ENCODE measurements at places on chromosomes 5 and 9.
A peak's percentile ranks its signal among the peaks of the same experiment; 100 is the strongest.

DNA sequence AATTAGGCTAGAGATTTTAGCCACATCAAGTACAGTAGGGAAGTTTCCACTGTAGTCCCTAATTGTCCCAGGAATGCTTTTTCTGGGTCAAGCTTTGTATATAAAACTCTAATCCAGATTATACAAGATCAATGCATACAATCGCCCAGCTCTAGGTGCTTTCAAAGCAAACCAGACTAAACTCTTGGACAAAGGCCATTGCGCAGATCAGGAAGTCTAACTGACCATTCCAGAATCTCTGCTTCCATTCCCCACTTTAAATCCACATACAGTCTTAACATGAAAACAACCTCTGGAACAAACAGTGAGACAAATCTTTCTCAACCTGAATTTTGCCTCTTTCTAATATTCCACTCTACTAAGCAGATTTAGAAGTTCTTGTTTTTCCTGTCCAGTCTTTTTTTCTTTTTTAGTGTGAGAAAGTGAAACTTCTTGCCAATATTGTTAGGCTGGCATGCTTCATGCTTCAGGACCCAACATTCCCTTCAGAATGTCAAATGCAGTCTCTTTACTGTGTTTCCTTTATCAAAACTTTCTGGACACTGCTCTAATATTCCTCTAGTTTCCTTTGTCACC, 76.1 kb downstream of the ITGA1 start:
- peak; percentile 34 for DNase-seq

DNA sequence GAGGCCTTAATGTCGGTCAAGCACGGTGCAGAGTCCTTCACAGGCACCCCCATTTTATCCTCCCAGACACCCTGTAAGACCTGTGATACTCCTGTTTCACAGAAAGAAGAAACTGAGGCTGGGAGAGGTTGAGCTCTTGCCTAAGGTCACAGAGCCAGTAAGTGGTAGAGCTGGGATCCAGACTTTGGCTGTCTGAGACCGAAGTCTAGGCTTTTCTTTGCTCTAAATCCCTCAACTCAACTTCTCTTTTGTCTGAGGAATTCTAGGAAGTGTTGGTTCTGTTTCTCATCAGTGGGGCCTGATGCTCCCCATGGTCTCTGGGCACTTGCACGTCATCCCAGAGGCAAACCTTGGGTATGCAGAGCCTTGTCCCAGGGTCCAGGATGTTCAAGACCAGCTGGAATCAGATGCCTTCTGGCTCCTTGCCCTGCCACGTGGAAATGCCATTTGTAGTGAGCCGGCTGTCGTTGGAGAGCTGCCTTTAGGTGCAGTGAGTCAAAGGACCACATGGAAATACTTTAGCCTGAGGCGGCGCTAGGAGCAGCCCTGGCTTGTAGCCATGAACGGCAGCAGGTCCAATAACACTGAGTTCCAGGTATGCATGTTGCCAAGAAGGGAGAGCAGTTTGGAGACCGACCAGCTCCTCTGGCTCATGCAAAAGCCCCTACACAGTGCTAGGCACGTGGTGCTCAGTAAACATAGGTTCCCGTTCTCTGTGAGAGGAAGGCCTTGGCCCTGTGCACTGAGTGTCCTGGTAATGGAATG, 9.2 kb downstream of the DCANP1 start:
- peak; percentile 77 for DNase-seq

DNA sequence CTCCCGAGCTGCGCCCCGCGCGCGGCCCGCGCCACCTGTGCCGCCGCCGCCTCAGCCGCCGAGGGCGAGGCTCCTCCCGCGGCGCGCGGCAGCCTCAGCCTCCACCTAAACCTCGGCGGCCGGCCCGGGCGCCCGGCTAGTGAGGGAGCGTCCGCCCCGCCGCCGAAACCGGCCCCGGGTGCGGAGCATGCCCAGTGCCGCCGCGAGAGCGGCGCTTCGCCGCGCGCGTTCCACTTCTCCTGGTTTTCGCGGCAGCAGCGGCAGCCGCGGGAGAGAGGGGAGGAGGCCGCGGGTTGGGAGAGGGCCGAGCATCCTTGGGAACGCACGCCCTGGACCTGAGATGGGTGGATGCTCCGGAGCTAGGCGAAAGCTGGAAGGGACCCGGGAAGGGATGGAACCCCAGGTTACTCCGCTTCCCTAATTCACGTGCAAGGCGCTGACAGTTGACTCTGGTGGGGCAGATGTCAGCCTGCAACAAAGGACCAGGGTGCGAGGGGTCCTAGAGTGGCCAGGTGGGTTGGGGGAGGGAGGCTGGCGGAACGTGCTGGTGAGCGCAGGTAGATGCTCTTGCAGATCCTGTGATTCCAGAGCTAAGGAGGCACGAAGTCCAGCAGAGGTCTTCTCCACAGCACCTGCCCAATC, at the start of gene CTNND2:
Gene CTNND2, minus strand, starts transcription at position 182 of the 642 bp plus-strand sequence. CDS start 593 bp downstream, outside the sequence.
- peak; percentile 12 for DNase-seq

GRCh38 chr5:169302491-169303118, 1.7 kb upstream of the SLIT3 start:
- DNase-seq = peak; percentile 96

DNA sequence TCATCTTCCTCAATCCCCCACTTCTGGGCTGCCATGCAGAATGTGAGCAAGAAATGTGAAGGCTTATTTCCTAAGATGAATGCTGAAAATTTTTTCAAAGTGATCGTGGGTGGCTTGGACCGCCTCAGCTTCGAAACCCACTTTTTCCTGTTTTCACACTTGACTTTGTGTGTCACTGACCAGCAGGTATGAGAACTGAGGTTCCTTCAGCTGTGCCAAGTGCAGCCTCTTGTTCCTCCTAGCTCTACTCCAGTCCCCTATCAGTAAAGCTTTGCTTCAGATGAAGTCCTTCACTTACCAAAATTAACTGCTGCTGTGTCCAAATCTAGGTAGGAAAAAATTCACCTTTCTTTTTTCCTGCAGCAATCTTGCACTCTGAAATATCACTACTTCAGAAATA, 382.6 kb downstream of the DTWD2 start:
- no peak for DNase-seq

DNA sequence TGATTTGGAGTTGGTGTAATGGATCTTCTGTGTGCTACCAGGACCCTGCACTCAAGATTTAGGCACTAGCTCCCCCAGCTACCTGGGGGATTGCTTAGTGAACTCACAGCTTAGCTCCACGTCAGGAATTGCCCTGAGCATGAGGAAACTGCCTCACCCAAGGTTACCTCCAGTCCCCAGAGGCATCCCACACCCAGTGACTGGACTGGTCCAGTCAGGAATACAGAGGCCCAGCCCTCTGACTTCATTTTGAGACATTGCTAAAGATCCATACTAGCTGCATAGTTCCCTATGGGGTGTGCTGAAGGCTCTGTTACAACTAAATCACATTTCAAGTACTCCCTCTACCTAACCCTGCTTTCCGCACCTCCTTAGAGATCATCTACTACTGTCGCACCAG, 364.7 kb downstream of the EFNA5 start:
- DNase-seq = no peak

GRCh38 chr9:21078702-21079101, 960 bp upstream of the IFNB1 start:
- DNase-seq = no peak

GRCh38 chr5:154377754-154378533, 67.9 kb upstream of the SAP30L start:
- no peak for DNase-seq

DNA sequence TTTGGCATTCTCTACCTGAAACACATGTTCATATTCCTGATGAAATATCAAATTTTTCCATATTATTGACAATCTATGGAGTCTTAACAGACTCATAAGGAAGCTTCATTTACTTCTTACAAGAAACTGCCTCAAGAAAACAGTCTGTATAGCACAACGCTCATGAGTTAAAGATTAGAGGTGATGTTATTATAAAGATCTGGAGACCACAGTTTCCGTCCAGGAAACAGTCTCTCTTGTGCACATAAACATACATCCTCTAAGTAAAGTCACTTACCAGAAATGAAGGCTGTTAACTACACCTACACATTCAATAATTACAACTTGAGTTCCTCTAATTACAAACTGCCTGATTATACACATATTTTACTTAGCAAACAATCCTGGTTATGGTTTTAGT, 86.9 kb downstream of the RAPGEF6 start:
- DNase-seq = no peak

- peak; percentile 72 for DNase-seq
Measured at GRCh38 chr9:4661611-4662010, 483 bp upstream of the PLPP6 start.

GRCh38 chr5:138369706-138370105, 17.2 kb downstream of the KDM3B start:
- no peak for DNase-seq

DNA sequence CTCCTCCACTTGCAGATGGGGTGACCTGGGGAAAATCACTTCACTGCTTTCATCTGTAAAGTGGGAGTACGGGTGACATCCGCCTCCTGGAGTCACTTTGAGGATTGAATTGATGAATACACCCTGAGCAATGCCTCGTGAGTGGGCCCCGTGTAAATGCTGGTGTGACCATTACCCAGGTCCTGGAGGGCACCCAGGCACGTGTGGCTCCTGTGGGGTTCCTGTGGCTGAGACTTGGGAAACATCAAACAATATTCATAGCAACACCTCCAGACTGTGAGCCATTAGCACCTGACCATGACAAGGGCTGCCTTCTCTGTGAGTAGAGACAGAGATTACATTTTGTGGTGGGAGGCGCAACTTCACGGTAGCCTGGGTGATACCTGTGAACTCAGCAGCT, 11.4 kb downstream of the MRPL36 start:
- DNase-seq = no peak

DNA sequence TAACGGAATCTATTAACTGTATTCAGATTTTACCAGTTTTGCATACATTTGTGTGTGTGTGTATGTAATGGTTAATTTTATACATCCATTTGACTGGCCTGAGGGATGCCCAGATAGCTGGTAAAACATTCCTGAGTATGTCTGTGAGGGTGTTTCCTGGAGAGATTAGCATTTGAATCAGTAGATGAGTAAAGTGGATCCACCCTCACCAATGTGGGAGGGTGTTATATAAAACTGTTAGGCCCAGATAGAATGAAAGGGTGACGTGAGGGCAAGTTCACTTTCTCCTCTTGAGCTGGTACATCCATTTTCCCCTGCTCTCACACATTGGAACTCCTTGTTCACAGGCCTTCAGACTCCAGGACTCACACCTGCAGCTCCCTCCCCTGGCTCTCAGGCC, 88.7 kb downstream of the EMB start:
- no peak for DNase-seq

DNA sequence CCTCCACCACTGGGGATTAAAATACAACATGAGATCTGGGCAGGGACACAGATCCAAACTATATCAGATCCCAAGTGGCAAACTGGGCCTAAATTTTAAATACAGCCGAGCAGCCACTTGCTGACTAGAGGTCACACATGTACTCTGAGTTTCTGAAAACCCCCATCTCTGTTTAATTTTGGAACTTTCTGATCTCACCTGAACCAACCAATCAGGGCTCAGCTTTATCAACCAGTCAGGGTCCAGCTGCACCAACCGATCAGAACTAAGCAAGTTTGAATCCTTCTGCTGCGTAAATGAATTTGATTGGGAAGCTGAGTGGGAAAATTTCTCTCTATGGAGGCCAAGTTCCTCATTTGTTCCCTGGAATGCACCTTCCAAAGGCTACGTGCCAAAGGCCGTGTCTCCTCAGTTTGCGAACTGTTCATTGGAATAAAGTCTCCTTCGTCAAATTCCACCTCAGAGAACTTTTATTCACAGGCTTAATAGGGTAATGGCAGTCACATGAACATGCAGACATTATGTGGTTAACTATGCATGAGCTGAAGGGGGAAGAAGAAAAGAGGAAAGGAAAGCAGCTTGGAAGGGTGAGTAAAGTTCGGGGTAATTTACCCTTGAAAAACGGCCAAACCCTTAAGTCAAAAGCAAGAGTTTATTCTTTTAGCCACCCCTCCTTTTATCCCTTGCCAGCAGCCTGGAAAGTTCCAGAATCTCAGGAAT, 3.7 kb downstream of the CD180 start:
- no peak for DNase-seq

DNA sequence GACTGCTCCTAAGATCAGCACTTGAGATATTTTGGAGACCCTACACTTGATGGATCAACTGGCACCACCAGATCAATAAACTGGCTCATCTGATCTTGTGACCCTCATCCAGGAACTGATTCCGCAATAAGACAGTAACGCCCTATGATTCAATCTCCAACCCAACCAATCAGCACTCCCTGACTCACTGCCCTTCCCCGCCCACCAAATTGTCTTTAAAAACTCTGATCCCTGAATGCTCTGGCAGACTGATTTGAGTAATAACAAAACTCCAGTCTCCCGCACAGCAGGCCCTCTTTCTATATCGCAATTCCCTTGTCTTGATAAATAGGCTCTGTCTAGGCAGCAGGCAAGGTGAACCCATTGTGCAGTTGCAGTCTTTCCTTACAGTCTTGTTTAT, 677.0 kb downstream of the LRRC70 start:
- no peak for DNase-seq

- peak; percentile 39 for DNase-seq
Measured at GRCh38 chr9:79946712-79947111, 374.9 kb downstream of the TLE4 start.

DNA sequence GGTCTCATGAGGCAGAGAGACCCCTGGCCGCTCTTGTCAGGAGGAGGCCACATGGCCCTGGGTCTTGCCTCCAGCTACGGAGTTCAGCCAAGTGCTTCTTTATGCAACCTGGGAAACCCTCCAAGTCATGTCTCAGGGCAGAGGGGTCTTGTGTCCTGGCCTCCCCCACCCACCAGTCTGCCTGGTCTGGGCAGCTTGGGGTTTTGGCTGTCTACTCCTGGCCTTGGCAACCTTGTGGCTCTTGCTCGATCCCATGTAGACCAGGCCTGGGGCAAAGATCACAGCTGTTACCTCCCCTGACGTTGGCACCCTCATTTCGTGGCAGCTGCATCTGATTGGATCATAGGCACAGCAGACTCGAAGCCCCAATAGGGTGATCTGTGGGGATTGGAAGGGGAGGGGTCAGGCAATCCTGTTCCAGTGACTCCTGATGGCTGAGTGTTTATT, 28.4 kb downstream of the JADE2 start:
- no peak for DNase-seq

GRCh38 chr5:37088009-37088408, 161.2 kb downstream of the CPLANE1 start:
- no peak for DNase-seq

DNA sequence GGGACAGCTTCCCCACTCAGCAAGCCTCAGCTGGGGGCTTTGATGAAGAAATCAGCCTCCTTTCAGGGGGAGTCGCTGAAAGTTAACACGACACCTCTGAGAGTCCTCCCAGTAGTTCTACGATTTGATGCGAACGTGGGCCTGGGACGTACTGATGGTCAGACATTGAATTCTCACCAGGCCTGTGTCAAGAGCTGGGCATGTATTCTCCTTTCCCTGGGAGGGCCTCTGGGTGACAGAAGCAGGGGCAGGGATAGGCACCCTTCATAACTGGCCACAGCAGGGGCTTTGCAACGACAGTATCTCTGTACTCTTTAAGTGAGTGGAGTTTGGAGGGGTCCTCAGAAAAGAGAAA, 15.6 kb upstream of the COL5A1 start:
- no peak for DNase-seq

- peak; percentile 20 for DNase-seq
Measured at GRCh38 chr5:32520356-32520755, 65.0 kb upstream of the SUB1 start.

GRCh38 chr5:74056107-74056788, 430.3 kb downstream of the ARHGEF28 start:
- DNase-seq = no peak

GRCh38 chr5:1915316-1915715, 32.6 kb upstream of the IRX4 start:
- no peak for DNase-seq

GRCh38 chr9:23447944-23448343, 378.1 kb downstream of the ELAVL2 start:
- no peak for DNase-seq

GRCh38 chr5:104052558-104053352, 490.2 kb upstream of the NUDT12 start:
- DNase-seq = no peak

GRCh38 chr9:126505697-126506346, 107.9 kb upstream of the LMX1B start:
- DNase-seq = no peak

Data from adipocyte (in vitro differentiated cells).